NCI-H524 (cell line): ENCODE measurements at places on chromosomes 5 and 9.

DNA sequence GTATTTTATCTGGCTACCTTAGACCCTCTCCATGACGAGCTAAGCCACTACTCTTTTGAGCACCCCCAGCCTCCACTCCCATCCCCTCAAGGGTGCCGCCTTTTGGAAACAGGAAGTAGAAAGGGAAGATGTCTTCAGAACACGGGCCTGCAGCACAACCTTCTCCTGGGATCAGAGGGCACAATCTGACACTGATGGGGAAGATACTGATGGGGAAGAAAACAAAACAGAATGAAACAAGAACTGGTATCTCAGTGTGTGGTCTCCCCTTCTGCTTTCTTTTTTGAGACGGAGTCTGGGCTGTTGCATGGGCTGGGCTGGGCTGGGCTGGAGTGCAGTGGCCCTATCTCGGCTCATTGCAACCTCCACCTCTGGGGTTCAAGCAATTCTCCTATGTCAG, 539.7 kb upstream of the DAP start:
- no peak for DNase-seq

DNA sequence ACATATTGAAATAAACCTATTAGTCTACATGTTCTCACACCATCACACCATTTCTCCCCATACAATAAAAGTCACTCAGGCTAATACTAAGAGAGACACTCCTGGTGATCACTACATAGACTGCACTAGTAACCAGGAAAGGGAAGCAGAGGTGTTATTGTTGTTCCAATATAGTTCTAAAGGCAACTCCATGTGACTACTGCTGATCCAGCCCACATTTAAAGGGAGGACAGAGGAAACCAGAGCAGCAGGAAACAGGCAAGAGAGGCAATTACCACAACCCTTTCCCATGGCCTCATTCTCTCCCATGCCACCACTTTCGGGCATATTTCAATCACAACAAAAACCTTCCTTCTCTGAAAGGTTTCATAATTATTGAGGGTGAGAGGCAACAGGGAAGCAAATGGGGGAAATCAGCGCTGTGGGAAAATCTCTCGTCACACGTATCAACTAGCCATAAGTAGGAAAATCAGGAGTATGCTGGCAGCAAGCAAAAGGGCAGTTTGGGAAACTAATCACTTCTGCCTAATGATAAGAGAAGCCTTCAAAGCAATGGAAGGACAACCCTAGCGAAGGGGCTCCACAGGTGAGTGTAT, 1.8 kb downstream of the UBAP2 start:
- no peak for DNase-seq

DNA sequence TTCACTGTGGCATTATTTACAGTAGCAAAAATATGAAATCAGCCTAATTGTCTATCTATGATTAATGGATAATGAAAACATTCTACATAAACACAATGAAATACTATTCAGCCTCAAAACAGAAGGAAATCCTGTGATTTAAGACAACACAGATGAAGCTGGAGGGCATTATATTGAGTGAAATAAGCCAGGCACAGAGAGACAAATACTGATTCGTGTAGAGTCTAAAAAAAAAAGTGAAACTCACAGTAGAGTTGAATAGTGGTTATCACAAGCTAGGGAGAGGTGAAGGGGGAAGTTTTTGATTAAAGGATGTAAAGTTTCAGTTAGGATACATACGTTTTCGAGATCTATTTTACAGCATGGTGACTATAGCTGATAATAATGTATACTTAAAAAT, 122.2 kb downstream of the ADAMTS6 start:
- DNase-seq: no peak

DNA sequence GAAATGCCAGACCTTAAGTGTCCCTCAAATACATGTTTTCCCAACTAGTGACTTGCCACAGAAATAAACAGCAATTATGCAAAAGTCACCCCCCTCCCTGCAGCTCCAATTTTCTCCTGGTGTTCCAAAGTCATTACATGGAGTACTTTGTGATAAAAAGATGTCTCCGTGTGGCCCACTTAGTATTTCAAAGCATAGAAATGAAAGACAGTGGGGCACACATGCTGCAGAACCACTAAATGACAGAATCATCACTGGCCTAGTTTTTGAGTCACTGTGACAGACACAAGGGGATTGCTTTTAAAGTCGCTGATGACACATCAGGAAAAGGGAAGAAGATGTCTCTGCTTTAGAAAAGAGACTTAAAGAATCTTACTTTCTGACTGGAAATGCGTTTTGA, 323.4 kb downstream of the PSAT1 start:
- no peak for DNase-seq

- DNase-seq: no peak
Measured at GRCh38 chr9:116516456-116516855, 170.6 kb upstream of the TRIM32 start.

DNA sequence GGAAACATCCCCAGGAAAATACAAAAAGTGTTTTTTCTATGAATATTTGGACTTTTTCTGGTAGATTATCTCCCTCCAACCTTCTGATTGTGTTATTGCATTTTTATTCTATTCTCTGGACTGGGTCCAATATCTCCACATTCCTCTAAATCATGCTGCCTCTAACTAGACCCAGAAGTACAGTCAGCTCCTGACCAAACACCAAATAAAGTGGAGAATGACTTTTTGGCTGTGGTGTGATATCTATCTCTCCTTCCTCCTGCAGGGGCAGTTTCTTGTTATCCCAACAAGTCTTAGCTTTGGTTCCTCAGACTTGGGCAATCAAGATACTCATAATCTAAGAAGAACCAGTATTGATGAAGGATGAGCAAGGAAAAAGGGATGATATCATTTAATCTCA, 3.2 kb upstream of the RAI14 start:
- no peak for DNase-seq

GRCh38 chr5:150694612-150695011, 6.2 kb downstream of the RBM22 start:
- DNase-seq: no peak

DNA sequence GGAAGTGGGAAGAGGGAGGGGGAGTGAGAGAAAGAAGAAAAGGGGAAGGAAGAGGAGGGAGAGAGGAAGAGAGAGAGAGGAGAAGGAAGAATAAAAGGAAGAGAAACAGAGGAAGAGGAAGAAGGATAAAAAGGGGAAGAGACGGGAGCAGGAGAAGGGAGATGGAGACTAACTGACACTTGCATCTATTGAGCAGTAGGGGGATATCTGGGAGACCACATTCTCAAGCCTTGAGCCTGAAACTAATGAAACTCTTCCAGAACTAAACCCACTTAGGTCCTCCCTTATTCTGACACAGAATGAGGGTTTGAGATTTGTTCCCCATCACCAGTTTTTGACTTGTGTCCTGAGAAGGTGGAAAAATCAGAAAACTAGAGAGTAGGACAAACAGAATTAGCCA, 533.3 kb downstream of the CDH12 start:
- no peak for DNase-seq

DNA sequence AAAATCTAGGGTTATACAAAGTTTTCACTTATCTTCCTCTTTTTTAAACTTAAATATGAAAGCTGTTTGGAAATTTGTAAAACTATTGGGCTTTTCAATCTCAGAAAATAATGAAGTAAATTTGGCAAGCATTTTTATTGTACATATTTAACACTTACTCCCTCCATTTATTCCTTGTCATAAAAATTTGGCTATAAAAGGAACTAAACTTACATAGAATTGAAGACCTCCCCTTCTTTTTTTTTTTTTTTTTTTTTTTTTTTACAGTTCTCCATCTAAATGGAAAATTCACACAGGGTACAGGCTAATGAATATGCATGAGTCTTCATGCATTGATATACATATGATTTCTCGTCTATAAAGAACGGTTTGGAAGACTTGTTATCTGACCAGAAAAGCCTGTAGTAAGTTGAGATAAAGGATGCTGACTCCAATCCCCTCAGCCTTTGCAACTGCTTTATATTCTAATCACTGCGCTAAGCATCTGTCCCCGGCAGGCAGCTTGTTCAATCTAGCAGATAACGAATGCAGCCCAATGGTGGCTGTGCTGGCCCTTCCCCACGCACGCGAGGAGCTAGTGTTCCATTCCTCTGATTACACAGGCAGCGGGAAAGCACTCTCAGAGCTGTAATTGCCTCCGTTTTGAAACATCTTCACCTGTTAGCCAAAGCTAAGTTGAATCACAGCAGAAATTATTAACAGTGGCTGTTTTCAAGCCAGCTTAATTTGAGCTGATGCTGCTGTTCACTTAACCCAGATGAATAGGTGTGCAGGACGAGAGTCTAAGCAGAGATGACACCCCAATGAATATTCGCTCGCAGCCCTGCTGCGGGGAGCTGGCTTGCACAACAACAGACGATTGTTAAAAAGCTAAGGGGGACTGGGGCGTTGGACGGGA, 453.8 kb upstream of the ZNF608 start:
- DNase-seq: peak; percentile 39

DNA sequence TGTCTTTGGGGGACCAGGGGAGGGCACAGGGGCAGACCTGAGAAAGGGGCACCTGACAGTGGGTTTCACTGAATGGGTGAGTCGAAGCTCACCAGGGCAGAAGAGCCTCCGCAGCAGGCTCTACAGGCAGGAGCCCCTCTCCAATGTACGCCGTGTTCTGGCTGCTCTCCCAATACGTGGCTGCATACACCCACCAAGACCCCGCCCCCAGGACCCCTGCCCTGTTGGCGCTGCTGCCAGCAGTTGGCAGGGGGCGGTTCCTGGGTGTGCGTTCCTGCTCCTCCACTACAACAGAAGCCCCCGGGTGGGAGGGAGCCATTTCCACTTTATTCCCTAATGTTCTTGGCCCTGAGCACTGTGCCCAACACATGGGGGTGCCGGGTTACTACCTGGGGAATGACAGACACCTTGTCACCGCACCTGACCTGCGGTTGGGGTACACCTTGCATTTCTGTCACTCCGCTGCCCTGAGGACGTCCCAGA, 30.3 kb downstream of the SARDH start:
- DNase-seq: peak; percentile 76
